ENCODE measurements at places on chromosomes 2 and 18.

GRCh38 chr2:63639344-63639743, 50.6 kb downstream of the MDH1 start:
- DNase-seq: no peak

DNA sequence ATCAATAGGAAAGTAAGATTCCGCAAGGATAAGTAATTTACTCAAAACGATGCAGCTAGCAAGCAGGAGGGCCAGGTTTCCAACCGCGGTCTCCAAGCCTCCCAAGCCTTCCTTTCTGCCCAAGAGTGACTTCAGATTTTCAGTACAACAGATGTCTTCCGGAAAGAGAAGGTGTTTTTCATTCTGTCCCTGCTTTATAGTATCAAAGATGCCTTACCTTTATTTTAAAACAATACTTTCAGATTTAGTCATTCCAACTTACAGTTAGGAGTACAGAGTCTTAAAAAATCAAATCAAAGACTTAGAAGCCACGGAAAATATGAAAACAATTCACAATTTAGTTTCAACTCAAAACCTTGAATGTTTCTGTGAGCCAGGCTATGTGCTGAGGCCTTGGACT, 43.6 kb downstream of the CYB5A start:
- no peak for DNase-seq

DNA sequence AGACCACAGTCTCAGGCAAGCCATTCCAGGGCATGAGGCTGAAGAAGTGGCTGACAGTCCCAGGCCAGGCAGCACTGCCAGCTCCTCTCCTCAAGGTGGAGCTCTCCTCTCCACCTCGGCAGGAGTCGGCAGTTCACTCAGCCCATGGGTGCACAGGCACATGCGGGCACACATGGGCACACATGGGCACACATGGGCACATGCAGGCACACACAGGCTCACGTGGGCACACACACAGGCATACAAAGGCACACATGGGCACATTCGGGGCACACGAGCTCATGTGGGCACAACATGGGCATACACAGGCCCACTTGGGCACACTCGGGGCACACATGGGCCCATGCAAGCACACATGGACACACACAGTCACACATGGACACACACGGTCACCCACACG, 65.3 kb upstream of the TAF1B start:
- DNase-seq: no peak

- peak; percentile 19 for DNase-seq
Measured at GRCh38 chr18:75161256-75162028, 47.5 kb downstream of the PTGR3 start.

GRCh38 chr2:59276917-59277316, 1035.8 kb upstream of the FANCL start:
- no peak for DNase-seq

- DNase-seq: no peak
Measured at GRCh38 chr18:68611311-68611710, 103.6 kb downstream of the TMX3 start.

DNA sequence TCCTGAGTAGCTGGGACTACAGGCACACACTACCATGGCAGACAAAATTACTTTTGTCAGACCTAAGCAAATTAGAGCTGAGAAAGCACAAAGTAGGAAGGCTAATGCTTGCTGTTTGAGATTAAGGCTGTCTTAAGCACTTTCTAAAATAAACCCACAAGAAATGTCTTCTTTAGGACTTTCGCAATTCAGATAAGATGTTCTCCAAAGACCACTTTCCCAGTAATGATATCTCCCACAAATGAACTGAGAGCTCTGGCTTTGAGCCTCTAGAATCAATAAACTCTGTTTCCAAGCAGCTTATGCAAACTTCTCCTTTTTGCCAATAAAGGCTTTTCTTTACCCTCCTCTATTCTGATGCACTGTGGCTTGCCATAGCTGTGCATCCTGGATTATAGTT, 32.0 kb upstream of the GALNT1 start:
- no peak for DNase-seq

- no peak for DNase-seq
Measured at GRCh38 chr2:109247340-109247739, 118.3 kb downstream of the SH3RF3 start.

- no peak for DNase-seq
Measured at GRCh38 chr2:44741507-44741906, 200.0 kb upstream of the SIX3 start.

GRCh38 chr2:12615509-12615908, 101.2 kb upstream of the TRIB2 start:
- no peak for DNase-seq

DNA sequence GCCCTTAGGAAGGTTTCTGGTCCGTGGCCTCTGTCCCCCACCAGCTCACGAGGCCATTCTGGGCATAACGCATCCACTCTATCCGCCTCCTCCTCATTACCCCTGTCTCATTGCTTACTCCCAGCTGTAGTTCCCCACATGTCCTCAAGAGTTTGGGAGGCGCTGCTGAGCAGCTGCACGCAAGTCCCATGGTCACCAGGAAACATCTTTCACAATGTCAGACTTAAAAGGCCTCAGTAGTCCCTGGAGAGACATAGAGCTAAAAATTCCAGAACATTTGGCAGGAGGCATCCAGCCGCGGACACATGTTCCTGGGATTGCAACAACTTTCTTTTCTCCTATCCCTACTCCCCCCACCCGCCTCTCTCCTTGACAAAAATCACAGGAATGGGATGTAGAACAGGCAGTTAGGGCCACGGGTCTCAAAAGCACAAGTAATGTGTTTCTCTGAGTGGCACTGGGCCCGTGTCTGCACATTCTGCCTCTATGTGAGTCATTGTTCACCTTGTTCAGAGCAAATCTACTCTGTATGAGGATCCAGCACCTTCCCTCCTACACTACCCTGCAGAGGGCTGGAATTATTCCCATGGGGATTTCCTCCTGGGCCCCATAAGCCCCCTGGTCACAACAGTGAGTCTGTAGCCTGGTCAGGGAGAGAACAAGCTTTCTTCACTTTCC, 8.1 kb downstream of the LBH start:
- DNase-seq: peak; percentile 24

- no peak for DNase-seq
Measured at GRCh38 chr2:8006626-8007025, 675.2 kb upstream of the ID2 start.

DNA sequence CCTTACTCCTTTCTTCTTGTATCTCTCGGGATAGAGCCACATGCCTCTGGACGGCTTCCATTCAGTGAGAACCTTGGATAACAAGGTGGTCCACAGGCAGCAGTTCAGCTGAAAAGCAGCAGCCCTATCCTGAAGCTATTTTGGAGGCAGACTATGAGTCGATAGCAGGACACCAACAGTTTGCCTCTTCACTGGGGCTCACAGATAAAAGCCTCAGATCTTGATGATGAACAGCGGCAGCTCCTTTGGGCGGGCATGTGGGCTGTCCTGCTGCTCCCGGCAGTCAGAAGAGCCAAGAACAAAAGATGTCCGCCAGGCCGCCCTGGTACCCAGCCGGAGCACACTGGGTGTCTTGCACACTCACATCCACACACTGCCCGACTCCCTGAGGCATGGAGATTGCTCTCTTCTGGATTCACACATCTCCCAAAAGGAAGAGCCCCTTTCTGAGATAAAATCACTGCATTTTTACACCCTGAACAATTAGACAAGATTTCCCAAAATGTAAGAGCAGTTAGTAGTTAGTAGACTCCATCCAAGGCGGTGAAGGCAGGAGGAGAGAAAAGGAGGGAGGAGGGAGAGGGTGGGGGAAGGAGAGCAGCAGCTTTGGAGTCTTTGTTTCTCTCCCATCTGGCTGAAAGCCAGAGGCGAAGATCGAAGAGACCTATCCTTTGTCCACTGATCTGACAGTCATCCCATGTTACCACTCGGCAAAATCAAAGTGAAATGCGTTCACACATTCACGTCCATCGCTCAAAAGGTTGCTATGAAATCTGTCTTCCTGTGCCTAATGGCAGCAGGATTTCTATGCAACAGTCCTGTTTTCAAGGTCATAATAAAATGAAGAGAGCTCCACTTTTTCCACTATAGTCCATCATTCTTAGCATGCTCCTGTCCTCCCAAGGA, 90.1 kb upstream of the KLF7 start:
- DNase-seq: no peak

GRCh38 chr2:71477231-71477691, 23.9 kb downstream of the DYSF start:
- no peak for DNase-seq

- no peak for DNase-seq
Measured at GRCh38 chr2:22276696-22277095, 1108.3 kb upstream of the KLHL29 start.

- no peak for DNase-seq
Measured at GRCh38 chr2:194002699-194003368, 1654.2 kb upstream of the SLC39A10 start.

All from NCI-H187 (cell line).